ENCODE measurements at places on chromosomes 13 and 19.

- DNase-seq: no peak
Measured at GRCh38 chr13:64234255-64234654, 2818.6 kb upstream of the PCDH20 start.

- no peak for DNase-seq
Measured at GRCh38 chr19:18433015-18433691, 4.8 kb downstream of the ISYNA1 start.

- DNase-seq: peak; percentile 26
Measured at GRCh38 chr13:46675016-46675415, 121.9 kb downstream of the ESD start.

DNA sequence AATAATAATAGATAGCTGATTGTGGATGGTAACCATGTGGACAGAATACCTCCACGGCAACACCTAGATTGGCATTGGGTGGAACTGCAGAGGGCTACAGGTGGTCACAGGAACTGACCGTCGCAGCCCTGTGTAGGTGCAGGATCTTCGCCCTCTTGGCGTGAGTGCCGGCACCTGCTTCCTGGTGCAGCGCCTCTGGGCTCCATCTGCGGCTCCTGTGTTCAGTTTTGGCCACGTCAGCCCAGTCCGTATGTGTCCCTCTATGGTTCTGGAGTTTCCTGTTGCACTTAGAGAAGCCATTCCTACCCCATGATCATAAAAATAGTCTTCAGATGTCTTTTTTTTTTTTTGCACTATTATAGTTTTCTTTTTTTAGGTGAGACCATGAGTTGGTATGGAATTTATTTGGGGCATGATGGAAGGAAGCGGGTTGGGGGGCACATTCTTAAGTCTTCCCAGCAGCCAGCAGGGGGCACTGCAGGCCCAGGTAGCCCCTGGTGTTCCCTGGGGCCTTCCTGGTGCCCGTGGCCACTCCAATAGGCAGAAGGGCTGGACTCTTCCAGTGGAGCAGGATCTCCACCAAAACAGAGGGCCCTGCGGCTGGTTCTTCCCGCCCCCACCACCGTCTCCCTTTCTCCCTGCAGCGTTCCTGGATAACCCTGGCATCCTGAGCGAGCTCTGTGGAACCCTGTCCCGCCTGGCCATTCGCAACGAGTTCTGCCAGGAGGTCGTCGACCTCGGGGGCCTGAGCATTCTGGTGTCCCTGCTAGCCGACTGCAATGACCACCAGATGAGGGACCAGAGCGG is 10.1 kb upstream of the SLC25A42 start:
- DNase-seq: peak; percentile 69

GRCh38 chr19:6997679-6998445 is 23.4 kb downstream of the MBD3L2B start:
- DNase-seq: no peak

- no peak for DNase-seq
Measured at GRCh38 chr19:52936954-52937325, 13.7 kb upstream of the ZNF888 start.

- no peak for DNase-seq
Measured at GRCh38 chr13:23748109-23748990, 140.8 kb downstream of the MIPEP start.

GRCh38 chr13:113454936-113455335 is 1.6 kb upstream of the ADPRHL1 start:
- no peak for DNase-seq

GRCh38 chr13:25725104-25725503 is 326.7 kb downstream of the SHISA2 start:
- no peak for DNase-seq

GRCh38 chr13:109309625-109310363 is 476.6 kb downstream of the IRS2 start:
- DNase-seq: no peak

GRCh38 chr13:97911311-97912138 is 42.0 kb upstream of the IPO5 start:
- DNase-seq: peak; percentile 36

GRCh38 chr13:61387694-61388093 is 28.0 kb downstream of the PCDH20 start:
- DNase-seq: no peak

GRCh38 chr13:72953391-72953965 is 105.3 kb upstream of the KLF5 start:
- DNase-seq: no peak

- no peak for DNase-seq
Measured at GRCh38 chr13:41040584-41041334, 20.6 kb upstream of the WBP4 start.

GRCh38 chr19:12782174-12782423 is 6.7 kb upstream of the HOOK2 start:
- no peak for DNase-seq

GRCh38 chr19:10679743-10680142 is 21.5 kb upstream of the QTRT1 start:
- DNase-seq: no peak

DNA sequence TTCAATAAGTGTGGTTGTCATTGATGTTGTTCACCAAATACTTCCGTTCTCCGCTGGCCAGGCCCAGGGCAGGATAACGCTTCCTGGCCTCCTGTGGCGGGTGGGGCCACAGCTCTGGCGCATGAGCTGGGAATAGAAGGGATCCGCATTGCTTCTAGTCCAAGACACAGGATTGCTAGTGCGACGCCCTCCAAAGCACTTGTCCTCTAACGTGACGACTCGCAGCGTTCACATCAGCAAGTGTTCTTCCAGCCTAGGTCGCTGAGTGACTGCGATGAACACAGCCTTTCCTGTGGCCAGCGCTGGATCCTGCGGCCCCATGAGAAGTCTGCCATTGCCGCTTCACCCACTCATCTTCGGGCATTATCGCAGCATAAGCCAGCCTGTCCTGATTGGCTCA is 39.4 kb downstream of the VSTM2B start:
- no peak for DNase-seq

GRCh38 chr19:42069619-42070351 is at the start of gene GRIK5:
TSS of gene GRIK5 (minus strand) at chr19:42070206. CDS start at chr19:42065770, 4,436 bp downstream.
- no peak for DNase-seq

- DNase-seq: no peak
Measured at GRCh38 chr19:47343194-47343802, 5.8 kb upstream of the DHX34 start.

DNA sequence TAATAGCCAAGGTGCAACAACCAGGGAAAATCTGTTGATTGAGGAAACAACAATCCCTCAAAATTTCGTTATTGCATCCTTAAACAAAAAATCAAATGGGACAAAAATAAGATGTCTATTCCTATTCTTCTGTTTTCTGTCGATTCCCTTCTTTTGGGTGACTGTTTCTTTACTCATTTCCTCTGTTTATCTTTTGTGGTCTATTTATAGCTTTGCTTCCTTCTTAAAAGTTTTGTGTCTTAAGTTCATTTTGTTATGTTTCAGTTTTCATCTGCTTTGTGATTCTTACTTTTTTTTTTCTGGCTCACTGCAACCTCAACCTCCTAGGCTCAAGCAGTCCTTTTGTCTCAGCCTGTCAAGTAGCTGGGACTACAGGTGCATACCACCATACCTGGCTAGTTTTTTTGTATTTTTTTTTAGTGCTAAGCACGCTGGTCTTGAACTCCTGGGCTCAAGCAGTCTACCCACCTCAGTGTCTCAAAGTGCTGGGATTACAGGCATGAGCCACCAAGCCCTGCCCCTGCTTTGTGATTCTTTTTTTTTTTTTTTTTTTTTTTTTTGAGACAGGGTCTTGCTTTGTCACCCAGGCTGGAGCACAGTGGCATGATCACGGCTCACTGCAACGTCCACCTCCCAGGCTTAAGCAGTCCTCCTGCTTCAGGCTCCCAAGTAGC is 10.4 kb downstream of the ZNF146 start:
- DNase-seq: no peak

- DNase-seq: no peak
Measured at GRCh38 chr13:22108979-22109378, 438.1 kb downstream of the FGF9 start.

GRCh38 chr13:112111239-112111857 is 44.4 kb downstream of the SOX1 start:
- DNase-seq: no peak

- peak; percentile 91 for DNase-seq
Measured at GRCh38 chr19:3761382-3762129, at the start of gene APBA3. TSS of gene APBA3 (minus strand) at chr19:3761692. CDS start at chr19:3760264, 1,428 bp downstream.

GRCh38 chr13:103277959-103278694 is 211.9 kb upstream of the SLC10A2 start:
- DNase-seq: no peak

DNA sequence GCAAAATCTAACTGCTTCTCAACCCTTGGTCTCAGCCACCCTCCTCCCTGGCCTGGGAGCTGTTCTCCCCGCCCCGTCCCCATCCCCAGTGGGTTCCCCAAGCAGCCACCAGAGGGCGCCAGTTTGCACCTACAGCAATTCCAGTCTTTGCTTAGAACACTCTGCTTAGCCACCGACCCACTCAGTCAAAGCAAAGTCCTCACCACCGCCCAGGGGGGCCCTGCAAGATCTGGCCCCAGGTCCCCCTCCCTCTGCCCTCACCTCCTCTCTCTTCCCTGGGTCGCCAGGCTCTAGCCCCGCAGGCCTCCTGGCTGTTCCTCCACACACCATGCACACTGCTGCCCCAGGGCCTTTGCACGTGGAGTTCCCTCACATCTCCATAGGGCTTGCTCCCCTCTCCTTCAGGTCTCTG is 12.4 kb downstream of the TMEM143 start:
- DNase-seq: peak; percentile 83

DNA sequence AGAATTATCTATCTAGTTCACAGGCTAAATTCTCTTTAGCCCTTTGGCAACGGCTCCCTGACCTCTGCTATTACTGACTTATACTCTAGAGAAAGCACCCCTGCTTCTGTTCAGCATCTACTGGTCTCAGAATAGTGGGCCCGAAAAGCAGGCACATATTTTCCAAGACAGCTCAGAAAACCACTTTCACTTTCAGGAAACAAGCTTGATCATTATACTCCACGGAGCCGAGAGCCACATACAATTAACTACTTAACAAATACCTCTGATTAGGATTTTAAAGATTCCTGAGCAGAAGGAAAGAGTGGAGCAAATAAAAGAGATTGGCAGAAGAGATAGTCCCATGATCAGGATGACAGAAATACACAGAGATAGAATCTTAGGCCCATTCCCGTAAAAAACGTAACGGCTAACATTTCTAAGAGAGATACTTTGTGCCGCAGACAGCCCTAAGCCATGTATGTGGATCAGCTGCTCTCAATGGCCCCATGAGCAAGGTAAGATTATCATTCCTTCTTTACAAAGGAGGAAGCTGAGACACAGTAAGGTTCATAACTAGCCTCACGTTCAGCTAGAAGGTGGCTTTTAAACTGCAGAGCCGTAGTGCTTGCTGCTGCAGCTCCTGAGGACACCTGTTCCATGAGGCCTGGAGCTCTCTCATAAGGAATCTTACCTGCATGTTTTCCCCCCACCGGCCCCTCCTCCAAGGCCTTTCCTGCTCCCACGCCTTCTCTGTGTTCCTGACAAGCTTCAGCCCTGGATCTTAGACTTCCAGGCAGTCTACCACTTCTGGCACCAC is 227.2 kb downstream of the FOXO1 start:
- no peak for DNase-seq

DNA sequence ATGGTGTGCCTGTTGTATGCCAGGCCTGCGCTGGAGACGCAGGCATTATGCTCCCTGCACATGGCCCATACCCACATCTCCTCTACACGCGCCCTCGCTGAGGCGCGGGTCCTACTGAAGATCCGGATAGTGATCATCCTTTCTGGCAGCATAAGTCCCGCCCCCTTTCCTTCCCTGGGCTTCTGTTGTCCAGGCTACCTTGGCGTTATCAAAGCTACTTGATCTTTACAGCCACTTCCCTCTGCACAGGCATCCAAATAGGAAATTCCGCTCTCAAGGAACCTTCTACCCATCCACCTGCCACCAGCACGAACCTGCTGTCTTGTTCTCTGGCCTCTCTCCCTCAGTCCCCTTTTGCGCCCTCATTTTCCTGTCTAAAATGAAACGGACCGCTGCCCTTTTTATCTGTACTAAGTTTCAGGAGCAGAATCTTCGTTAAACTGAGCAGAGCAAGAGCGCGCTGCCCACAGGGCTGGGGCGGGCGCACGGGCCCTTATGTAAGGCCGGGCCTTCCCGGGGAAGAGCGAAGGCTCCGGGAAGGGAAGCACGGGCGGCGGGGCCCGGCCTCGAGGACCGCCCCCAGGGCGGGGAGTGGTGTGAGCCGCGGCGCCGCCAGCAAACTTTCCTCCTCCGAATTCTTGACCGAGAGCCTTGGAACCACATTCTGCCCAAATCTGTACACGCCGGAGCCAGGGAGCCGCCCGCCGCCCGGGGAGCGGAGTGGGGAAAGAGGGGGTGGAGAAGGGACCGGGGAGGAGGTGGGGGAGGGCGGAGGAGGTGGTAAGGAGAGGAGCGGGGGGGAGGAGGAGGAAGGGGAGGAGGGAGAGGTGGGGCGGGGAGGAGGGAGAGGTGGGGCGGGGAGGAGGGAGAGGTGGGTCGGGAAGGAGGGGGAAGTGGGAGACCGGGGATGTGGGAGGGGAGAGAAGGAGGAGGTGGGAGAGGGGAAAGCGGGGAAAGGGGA is 920 bp upstream of the UBE2L5 start:
- DNase-seq: peak; percentile 68

- peak; percentile 21 for DNase-seq
Measured at GRCh38 chr19:43560687-43561086, 14.6 kb downstream of the XRCC1 start.

DNA sequence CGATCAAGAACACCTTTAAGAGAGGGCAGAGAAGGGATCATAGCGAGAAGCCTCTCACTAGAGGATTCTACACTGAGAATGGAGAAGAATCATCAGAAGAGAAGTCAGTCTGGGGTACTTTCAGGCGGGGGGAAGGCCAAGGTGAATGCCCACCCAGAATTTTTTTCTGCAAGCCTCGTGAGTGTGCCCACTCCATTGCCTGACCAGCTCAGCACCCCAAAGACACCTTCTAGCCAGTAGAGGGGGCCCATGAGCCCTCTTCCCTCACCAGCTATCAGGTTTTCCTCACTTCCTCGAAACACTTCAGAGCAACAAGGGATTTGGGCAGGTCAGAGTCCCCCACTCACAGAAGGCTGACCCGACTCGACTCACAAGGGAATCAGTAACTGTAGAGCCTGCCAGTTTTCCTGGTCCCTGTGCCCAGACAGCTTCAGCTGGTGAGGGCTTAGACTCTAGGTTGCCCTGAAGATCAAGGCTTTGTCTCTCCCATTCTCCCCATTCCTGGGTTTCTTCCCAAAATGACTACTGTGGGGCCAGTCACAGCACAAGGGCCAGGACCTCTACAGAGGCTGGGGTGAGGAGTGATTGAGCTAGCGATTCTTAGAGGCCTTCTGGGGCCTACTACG is 18.4 kb downstream of the NLRP13 start:
- DNase-seq: peak; percentile 26

GRCh38 chr19:42115219-42115618 is 17.0 kb downstream of the POU2F2 start:
- DNase-seq: no peak

GRCh38 chr13:59631271-59631670 is 532.5 kb downstream of the DIAPH3 start:
- DNase-seq: no peak
